Temporal lobe (tissue), 4 donors: ENCODE measurements at places on chromosomes 11 and 22. TPM values are rescaled to one million over a fixed set of nuclear protein-coding genes. Genes with fewer than 3 reads are reported as not detected.

The SPTBN2 gene
- 155 TPM for total RNA-seq

The LYVE1 gene
- total RNA-seq: 4.9 TPM

The HINFP gene
- 20.2 TPM for total RNA-seq

The PARVG gene
- total RNA-seq: 1.5 TPM

The SMIM38 gene
- 0.49 TPM for total RNA-seq

The RASGRP2 gene
- total RNA-seq: 22.9 TPM

The ADORA2A gene
- total RNA-seq: 8.1 TPM

The MEI1 gene
- total RNA-seq: not detected

The TRIM66 gene
- 1.2 TPM for total RNA-seq

The GPR83 gene
- 0.98 TPM for total RNA-seq

The MAP6 gene
- total RNA-seq: 77.9 TPM

The DEUP1 gene
- 0.49 TPM for total RNA-seq

The CBL gene
- total RNA-seq: 16.7 TPM

The TYR gene
- not detected for total RNA-seq

The OR51B5 gene
- total RNA-seq: 0.74 TPM

The LMF2 gene
- 11.6 TPM for total RNA-seq

The MYEOV gene
- not detected for total RNA-seq

The LMO2 gene
- 13.5 TPM for total RNA-seq

The CST6 gene
- not detected for total RNA-seq

The ATP6V1E1 gene
- total RNA-seq: 80.6 TPM

The KCNJ5 gene
- 0.49 TPM for total RNA-seq

The MRGPRX3 gene
- 0.25 TPM for total RNA-seq
